Mesenteric fat pad (tissue), 1 donor: ENCODE measurements at places on chromosomes 11 and 22. TPM values are rescaled to one million over a fixed set of nuclear protein-coding genes. Genes with fewer than 3 reads are reported as not detected.

The HMOX1 gene
- 87.0 TPM for total RNA-seq

The NXPE4 gene
- not detected for total RNA-seq

The CLMP gene
- 199 TPM for total RNA-seq

The DDI1 gene
- not detected for total RNA-seq

The FAT3 gene
- total RNA-seq = 0.45 TPM

The C11orf24 gene
- 50.9 TPM for total RNA-seq

The CWC15 gene
- total RNA-seq = 70.8 TPM

The TNNI2 gene
- 0.64 TPM for total RNA-seq

The MICALL1 gene
- 44.7 TPM for total RNA-seq

The A4GALT gene
- 42.1 TPM for total RNA-seq

The HSPB2 gene
- total RNA-seq = 17.1 TPM
